Stimulated activated CD4-positive, alpha-beta T cell treated with anti-CD3 and anti-CD28 coated beads, Interleukin-1b, Interleukin-23, amount 100 ng/mL, for 1 hour (primary cell): ENCODE measurements at places on chromosomes 12 and 14.

DNA sequence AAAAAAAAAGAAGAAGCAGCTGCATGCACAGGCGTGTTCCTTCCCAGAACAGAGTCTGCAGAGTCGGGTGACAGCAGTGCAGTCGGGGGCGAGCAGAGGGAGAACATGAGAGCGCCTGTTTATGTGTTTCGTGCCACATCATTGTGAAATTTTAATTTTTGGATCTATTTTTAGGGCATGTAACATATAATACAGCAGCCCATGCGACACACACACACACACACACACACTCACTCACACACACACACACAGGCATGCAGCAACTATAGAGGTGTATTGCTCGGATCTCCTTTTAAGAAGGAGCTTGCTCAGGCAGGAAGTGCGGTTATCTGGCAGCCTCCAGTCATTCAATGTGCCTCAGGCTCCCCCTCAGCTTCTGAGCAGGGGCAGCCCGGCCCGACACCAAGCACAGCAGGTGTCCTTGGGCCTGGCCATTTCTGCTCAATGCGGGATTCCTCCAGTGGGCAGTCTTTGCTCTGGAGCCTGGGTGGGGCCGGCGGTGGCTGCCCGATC is 71.8 kb downstream of the ZNF664 start:
- DNase-seq = no peak

- no peak for DNase-seq
Measured at GRCh38 chr12:32489070-32489469, 89.7 kb downstream of the FGD4 start.

DNA sequence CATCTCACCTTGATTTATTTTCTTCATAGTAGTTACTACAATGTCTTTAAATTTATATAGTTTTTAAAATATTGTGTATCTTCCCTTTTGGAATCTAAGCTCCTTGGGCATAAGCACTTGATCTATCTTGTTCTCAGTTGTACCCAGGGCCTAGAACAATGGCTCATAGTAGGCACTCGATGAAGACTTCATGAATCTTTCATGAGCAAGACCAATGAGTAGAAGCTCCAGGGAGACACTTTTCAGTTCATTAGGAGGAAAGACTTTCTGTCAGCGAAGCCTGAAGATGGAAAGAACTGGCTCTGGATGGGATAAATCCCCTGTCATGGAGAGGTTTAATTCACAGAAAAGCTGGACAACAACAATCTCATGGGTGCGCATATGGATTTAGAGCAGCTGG is 140.2 kb upstream of the CRY1 start:
- DNase-seq = no peak

DNA sequence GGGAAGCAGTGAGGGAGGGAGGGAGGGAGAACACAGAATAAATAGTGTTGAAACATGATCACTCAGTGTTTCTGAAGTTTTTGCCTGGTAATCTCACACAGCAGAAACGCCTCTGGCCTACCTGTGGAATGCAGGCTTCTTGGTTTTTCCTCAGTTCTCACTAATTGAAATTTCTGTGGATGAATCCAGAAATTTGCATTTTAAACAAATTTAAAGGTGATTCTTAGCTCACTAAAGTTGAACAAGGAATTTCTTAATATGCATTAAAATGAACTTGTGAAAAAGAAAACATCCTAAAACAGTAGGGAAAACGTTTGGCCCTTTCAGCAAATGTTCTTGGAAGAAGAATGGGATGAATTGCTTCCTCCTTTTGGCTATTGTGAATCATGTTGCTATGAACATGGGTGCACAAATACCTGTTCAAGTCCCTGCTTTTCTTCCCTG is 1.4 kb downstream of the RNASE9 start:
- no peak for DNase-seq

GRCh38 chr14:59123531-59123930 is 64.9 kb upstream of the DAAM1 start:
- no peak for DNase-seq

DNA sequence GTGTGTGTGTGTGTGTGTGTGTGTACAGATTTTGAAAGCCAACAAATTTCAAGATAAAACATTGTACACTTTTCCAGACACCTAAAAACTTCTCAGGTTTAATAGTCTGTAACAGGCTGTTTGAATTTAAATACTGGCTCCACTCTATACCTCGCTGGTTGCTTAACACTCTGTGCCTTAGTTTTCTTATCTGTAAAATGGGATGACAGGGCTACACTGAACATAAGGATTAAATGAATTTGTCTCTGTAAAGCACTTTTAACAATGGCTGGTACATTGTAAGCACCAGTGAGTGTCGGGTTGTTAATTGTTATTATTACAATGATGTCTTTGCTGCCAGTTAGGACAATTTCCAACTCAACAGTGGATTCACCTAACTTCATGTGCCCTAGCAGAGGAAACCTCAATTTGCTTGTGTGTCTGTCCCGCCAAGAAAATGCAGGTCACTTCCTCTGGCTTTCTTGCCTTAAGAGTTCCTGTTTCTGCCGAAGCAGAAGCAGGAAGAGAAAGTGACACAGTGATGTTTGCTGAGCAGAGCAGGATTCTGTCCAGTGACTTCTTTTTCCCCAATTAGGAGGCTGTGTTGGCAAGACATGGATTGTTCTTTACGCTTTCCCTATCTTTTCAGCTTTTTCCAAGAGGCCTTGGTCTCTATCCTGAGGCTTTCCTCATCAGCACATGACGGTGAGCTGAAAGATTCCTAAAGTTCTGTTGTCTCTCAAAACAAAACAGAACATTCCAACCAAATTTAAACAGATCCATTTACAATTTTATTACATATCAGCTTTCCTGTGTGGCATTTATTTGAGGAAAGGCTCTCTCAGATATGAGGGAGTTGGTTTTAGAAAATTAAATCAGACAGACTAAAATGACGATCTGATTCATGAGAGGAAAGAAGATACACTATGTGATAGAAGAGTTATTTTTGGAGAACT is 154.1 kb upstream of the ATP2B1 start:
- no peak for DNase-seq

- no peak for DNase-seq
Measured at GRCh38 chr12:114238808-114239207, 167.1 kb downstream of the TBX5 start.

GRCh38 chr12:91914701-91915100 is 230.9 kb downstream of the BTG1 start:
- no peak for DNase-seq

GRCh38 chr12:132049876-132050275 is 94.2 kb downstream of the DDX51 start:
- DNase-seq = no peak

DNA sequence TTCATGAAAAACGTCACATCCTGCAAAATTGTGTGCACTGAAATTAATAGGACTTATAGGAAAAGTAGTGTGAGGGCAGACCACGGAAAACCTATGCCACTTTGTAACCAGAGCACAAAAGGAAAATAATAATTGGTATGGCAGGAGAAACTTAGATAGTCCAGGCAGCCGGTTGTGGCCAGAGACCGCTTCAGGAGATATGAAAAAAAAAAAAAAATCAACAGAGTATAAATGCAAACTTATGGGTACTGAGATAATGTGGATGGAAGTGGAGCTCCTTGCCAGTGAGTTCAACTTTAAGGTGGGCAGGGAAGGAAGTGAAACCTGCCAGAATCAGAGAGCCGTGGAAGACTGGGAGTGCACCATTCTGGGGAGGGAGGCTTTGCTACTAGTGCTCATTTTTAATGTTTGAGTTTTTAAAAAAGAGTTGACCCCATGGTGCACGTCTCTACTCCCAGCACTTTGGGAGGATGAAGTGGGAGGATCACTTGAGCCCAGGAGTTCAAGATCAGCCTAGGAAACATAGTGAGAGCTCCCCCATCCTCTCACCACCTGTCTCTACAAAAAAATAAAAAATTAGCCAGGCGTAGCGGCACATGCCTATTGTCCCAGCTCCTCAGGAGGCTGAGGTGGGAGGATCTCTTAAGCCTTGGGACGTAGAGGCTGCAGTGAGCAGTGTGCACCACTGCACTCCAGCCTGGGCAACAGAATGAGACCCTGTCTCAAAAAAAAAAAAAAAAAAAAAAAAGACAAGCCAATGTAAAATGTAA is 34.3 kb upstream of the METAP2 start:
- no peak for DNase-seq

DNA sequence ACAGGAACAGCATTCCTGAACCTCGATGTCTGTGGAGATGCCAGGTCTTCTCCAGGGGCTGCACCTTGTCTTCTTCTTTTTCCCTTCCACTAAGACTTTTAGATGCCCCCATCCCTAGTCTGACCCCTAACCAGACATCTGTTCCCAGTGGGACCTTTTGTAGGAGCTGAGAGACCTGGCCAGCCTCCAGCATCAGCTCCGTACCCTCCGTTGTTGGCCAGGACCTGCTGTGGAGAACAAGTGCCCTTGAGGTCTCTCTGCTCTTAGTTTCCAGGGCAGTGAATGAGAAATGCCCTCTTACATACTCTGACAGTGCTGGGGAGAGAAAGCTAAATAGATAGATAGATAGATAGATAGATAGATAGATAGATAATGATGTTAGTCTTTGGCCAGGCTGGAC is 16.8 kb upstream of the SDR39U1 start:
- DNase-seq = no peak

DNA sequence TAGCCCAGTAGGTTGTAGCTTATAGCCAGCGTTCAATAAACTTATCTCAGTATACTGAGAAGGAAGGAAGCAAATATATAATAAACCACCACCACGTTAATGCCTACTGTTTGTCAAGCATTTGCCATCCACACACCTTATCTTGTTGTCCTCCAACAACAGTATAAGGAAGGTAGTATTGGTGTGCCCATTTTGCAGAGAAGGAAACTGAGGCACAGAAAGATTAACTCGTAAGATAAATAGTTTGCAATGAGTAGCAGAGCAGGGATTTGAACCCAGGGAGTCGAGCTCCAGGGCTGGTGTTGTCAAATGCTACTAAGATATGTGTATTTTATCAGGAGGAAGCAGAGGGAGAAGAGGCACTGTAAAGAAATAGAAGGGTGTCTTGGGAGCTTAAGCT is 27.8 kb upstream of the FOS start:
- DNase-seq = no peak

DNA sequence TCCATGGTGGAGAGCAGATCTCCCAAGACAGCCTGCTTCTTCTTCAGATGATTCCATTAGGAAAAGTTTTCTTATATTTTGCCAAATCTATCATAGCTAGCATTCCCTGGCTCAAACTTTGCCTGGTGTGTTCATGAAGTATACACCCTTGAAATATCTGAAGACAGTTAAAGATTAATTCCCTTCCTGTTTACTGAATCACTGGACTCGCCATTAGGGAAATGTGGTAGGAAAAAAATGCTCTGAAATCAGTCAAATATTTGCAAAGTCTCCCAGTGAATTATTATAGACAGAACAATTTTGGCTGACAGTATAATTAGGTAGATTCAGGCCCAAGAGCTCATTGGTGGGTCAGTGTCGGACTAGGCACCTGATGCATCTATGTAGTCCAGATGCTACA is 86.5 kb downstream of the PDZRN4 start:
- no peak for DNase-seq

DNA sequence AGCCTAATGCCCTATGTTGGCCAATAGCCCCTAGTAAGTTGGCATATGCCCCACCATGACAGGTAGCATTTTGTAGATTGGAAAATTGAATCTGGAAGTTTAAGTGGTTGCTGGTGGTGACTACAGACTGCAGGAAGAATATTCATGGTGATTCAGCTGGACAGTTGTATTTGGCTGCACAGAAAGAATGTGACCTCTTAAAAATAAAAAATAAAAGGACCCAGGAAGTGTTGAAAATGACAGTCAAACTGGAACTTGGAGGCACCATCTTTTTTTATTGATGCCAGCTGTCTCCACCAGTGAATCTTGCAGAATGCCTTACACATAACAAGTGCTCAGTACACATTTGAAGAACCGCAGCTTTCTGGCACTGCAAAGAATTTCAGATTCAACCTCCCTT is 73.9 kb downstream of the PRMT8 start:
- DNase-seq = no peak

GRCh38 chr14:100372357-100373048 is 49.4 kb downstream of the SLC25A47 start:
- DNase-seq = no peak

- DNase-seq = no peak
Measured at GRCh38 chr14:76133103-76133502, 18.6 kb upstream of the GPATCH2L start.

GRCh38 chr12:68790081-68790951 is 17.7 kb upstream of the MDM2 start:
- no peak for DNase-seq

- no peak for DNase-seq
Measured at GRCh38 chr12:8466241-8466640, 10.5 kb downstream of the CLEC6A start.
